ENCODE measurements at places on chromosomes 7 and 10. TPM values are rescaled to one million over a fixed set of nuclear protein-coding genes. Genes with fewer than 3 reads are reported as not detected.

DCLRE1A gene
- total RNA-seq = 5.7 TPM

GRCh38 chr7:82317257-82317721 is 126.3 kb downstream of the CACNA2D1 start:
- DNase-seq = no peak

GIMAP2 gene
- 9.6 TPM for total RNA-seq

OR6B1 gene
- not detected for total RNA-seq

DNA sequence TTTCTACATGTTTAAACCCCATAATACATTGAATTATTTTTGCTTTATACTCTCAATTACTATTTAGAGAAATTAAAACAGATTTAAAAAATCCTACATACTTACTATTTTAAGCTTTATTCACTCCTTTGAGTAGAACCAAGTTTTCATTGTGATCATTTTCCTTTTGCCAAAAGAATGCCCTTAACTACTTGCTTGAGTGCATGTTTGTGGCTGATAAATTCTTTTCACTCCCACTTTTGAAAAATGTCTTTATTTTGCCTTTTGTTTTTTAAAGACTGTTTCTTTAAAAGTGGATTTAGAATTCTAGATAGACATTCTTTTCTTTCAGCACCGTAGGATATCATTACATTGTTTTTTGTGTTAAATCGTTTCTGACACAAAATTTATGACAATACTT is 22.3 kb upstream of the AGR3 start:
- no peak for DNase-seq

- no peak for DNase-seq
Measured at GRCh38 chr10:34434119-34434594, 380.9 kb downstream of the PARD3 start.

ACTL6B gene
- not detected for total RNA-seq

PNLIPRP1 gene
- total RNA-seq = not detected

GJD4 gene
- total RNA-seq = not detected

- no peak for DNase-seq
Measured at GRCh38 chr7:66687186-66687585, 53.3 kb upstream of the RABGEF1 start.

DNA sequence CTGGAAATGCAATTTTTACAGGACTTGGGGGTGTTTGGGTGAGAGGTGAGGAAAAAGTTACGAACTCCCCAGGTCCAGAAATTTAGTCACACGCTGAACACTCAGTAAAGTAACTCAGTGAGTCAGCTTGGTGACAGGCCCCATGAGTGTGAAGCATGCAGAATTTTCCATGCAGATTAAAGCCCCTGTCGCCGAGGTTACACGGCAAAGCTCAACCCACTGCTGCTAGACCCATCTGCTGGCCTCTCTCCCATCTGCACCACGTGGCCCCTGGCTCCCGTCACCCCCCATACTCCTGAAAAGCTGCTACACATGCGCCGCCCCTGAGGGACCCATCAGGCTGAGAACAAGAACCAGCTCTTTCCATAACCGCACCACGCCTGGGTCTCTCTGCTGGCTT is 7.0 kb upstream of the MMP21 start:
- no peak for DNase-seq

DNA sequence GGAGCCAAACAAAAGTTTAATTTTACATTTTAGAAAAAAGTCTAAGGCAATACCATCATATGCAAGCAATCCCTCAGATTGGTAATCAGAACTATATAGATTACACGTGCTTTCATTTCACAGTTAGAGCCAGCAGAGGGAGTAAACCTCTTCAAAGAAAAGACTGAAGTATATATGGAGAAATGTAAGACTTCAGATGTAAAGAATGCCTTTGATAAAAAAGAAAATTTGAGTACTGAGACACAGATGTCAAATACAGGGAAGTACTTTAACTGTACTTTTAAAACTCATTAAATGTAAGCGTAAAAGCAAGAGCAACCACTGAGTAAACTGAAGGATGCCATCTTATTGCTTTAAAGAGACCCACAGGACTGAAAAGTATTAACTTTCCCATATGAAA is 101.4 kb upstream of the FAM133B start:
- no peak for DNase-seq

DNA sequence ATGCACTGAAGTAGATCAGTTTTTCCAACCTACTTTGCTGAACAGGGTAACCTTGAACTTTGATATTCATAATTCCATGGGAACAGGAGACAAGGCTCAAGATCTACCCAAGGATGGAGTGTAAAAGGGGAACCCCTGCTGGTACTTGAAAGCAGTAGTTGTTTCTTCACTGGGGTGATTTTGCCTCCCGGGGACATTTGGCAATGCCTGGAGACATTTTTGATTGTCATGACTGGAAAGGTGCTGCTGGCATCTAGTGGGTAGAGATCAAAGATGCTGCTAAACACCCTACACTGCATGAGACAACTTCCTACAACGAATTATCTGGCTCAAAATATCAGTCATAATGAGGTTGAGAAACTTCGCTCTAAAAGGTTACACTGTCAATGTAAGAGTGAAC is 214.8 kb upstream of the CTBP2 start:
- DNase-seq = no peak

ASAH2B gene
- total RNA-seq = 2.0 TPM

- DNase-seq = no peak
Measured at GRCh38 chr10:21090609-21091082, 193.5 kb upstream of the NEBL start.

- no peak for DNase-seq
Measured at GRCh38 chr10:74640134-74640921, 186.1 kb upstream of the KAT6B start.

DNA sequence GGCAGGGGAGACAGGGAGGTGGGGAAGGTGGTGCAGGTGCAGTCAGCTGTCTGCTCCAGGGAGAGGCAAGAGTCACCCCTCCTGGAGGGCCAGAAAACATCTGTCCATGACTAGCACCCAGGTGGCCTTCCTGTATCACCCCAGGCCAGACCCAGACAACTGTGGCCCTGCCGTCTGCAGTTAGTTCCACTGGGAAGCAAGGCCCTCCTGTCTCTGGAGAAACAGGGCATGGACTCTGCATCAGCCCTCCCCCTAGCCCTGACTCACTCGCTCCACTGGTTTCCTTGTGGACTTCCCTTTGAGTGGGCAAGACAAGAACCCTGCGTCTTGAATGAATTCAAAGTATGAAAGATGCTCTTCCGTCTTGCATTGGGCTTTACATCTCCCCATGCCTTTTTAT is 12.6 kb downstream of the TBATA start:
- DNase-seq = no peak

DNA sequence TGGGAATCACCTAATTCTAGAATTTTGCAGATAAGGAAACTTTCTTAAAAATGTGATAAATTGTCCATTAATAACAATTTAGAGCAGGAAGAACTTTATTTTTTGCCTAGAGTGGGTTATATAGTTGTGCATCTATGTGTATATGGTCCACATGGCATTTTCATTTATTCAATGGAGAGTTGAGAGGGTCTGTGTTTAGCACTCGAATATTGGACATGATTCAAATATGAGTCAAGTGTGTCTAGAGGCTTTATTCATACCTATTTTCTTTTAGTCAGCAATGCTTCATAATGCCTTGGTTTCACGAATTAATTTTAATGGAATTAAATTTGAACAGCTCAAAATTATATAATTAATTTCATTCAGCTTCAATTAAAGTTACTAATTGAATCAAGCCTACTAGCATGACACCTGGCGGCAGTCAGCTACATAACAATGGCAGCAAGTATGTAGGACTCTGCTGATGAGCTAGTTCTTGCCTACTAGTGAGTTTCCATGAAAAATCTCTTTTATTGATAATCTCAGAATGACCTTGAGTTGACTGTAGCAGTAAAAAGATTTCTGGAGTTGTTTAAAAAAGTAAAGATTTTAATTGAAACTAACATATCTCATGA is 17.7 kb downstream of the MDFIC start:
- DNase-seq = no peak

GPRIN2 gene
- total RNA-seq = not detected

TUBB8 gene
- total RNA-seq = not detected

DNA sequence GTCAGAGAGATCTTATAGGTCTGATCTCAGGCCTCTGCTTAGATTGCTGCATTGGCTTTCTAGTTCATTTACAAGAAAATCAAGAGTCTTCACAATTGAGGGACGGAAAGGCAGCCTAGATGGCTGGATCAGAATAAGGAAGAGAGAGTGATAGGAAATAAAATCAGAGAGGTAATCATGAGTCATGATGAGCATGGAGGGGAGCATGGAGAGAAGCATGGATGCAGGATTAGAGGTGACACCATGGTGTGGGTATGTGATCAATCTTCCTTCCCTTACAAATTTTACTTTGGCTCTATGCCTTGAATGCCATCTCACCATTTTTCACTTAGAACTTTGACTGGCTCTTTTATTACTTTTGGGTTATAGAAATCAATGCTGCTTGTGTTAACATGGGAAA is 1.4 kb downstream of the BCCIP start:
- no peak for DNase-seq

UNCX gene
- not detected for total RNA-seq

GRCh38 chr10:44466236-44466635 is 81.3 kb upstream of the CXCL12 start:
- no peak for DNase-seq

THSD7A gene
- total RNA-seq = 2.7 TPM

MALRD1 gene
- 3.2 TPM for total RNA-seq

MYOZ1 gene
- 0.51 TPM for total RNA-seq

DNA sequence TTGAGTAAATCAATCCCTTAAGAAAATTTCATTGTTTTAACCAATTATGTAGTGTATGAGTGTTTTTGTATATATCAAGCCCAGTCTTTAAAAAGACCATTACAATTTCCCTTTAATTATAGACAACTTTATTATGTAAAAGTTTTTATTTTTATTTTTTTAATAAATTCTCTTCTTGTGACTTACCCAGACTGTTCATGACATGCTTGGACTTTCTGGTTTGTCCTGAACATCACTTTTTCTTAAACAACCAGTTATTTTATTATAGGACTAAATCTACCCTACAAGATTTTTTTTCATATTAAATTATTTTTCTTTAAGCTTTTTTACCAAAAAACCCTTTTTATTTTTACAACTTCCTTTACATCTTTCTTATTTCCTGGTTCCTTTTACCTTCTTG is 410.4 kb downstream of the ATRNL1 start:
- DNase-seq = no peak

DGKB gene
- not detected for total RNA-seq

Measured in ovary (tissue), 10 donors.